NCI-H187 (cell line): ENCODE measurements at places on chromosomes 5 and 9.

- no peak for DNase-seq
Observed at GRCh38 chr5:78985725-78986223, 664 bp upstream of the ARSB start.

DNA sequence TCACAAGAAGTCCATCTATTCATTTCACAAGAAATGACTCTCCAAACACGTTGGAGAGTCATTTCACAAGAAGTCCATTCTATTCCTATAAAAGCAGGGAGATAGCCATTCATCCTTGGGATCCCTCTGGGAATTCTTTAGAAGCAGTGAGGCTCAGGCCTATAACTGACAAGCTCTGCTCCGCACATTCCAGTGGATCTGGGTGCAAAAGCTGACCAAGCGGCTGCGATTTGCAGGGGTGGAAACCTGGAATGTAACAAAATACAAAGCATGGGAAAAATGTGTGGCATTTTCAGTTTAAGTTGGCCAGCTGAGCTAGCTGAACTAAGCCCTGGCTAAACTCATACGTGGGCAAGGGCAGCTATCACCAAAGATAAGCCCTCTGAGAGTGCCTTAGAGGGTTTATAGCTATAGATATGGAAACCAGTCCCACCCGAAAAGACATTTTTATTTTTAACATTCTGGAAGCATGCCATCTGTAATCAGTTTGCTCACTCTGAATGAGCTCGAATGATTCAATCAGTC, 8.7 kb downstream of the TAS2R1 start:
- no peak for DNase-seq

DNA sequence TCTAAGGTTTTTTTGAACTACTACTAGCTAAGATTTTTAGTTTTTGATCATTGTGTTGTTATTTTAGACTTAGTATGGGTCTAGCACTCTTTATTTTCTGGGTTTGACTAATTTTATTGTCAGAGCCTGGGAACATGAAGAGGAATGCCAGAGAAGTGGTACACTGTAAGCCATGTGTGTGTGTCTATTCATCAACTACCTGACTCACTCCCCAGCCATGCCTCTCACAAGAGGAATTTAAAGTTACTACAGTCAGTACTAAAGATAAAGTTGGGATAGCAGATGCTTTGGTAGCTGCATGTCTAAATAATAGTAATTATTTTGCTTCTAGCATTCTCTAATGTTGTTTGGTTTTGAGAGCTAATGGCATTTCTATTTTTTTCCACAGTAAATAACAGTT, 264.8 kb downstream of the CSNK1G3 start:
- no peak for DNase-seq

DNA sequence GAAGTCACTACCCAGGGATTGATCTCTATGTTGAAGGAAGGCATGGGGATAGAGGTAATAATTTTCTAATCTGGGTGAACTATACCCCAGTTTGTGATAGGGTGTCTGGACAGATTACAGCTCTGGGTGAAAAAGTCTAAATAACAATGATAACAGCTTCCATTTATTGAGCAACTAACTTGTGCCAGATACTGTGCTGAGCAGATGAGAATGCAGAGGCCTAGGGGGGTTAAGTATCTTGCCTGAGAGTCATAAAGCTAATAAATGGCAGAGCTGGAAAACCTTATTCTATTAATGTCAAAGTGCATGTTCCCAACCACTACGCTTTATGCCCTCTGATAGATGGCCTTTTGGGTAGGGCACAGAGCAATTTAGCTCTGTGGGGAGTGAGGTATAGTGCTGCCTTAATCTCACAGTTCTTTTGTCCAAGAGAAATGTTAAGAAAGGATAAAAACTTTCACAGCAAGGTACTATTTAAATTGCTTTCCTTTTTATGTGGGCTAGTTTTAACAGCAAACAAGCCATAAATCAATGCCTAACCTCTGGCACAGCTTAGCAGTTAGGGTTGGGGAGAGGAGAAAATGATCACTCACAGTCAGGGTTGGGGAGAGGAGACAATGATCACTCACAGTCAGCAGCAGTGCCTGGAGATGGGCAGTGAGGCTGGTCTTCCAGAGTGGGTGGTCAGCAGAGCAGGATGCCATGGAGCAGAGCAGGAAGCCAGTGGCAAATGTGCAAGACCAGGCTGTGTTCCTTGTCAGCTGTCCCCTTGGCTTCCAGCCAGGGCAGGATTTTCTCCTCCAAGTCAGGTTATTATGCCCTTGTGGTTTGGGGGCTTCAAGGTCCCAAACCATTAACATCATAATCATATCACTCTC, 187.0 kb downstream of the CARTPT start:
- DNase-seq, result no peak

DNA sequence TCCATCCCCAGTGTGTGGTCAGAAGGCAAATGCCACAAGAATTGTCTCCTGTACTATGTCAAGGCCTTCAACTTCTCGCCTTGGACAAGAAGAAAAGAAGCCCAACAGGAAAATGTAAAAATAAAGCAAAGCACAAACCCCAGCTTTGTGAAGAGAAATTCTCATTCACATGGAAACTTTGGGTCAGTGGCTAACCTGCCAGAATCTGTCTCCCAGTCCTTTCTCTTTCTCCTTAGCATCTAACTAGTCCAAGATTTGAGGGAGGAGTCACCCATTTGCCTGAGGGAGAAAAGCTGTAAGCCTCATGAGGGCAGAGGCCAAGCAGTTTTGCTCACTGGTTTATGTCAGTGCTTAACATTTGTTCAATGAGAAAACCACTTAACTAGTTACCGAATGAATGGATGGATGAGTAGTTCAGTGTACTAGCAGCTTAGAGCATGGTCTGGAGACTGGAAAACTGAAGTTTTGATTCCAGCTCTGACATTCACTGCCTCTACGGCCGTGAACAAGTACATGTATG, 36.0 kb downstream of the ADAM19 start:
- no peak for DNase-seq

- no peak for DNase-seq
Observed at GRCh38 chr5:56737002-56737621, 78.2 kb upstream of the MAP3K1 start.

DNA sequence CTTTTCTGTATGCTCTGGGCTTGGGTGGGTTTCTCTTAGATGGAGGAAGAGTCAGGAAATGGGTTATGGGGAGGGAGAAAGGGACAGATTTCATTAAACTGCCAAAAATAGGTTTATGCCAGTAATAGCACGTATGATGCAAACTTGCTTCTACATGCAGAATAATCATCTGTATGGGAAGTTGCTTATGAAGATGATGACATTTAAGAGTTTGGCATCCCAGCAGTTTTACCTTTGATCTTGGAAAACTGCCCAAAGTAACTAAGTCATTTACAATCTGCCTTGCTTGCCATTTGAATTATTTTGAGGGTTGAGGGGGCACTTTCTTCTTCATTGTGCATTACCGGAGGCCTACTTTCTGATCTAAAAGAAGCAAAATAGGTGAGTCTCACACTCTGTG, 282.9 kb upstream of the ANKRD55 start:
- no peak for DNase-seq

DNA sequence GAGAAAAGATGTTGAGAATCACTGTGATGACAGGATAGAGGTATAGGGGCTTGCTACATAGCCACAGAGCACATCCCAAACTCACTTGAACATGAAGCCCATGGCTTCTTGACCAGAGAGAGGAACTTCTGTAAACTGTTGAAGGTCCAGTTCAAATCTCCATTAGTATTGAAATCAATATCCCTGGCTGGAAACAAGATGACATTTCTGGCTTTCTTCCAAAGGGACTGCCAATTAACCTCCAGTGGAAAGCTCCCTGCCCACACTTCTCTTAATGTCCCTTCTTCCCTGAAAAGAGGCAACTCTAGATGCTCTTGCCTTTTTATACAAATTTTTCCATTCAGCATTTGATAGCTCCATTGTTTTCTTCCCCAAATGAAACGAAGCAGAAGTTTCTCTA, 612.1 kb downstream of the EBF1 start:
- DNase-seq, result no peak

DNA sequence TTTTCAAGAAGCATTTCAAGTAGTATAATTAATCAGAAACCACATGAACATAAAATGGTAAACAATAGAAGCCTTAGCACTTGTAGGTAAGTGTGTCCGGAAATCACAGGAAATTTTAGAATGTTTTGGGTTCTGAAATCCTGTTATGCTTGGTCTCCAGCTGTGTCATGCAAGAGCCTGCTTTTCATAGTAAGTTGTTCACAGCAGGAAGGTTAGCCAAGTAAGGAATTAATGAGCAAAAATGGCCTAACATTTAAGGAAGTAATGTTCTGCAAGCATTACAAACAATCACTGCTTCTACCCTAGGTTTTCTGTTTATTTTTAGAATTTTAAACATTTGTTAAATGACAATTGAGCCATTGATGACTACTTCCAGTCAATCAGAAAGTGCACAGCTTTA, 669.5 kb downstream of the SLCO4C1 start:
- no peak for DNase-seq

DNA sequence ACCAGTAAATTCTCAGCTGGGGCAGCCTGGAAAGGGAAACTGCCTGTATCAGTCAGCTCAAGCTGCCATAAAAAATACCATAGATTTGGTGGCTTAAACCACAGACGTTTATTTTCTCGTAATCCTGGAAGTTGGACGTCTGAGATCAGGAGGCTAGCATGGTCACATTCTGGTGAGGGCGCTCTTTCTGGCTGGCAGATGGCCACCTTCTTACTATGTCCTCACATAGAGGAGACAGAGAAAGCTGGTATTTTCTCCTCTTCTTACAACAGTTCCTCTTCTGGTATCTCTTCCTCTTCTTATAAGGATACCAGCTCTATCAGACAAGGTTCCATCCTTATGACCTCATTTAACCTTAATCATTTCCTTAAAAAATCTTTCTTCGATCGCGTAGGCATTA, 50.5 kb upstream of the RFX3 start:
- DNase-seq, result no peak

GRCh38 chr9:17204611-17205152, 69.8 kb downstream of the CNTLN start:
- no peak for DNase-seq
